ENCODE measurements at places on chromosomes 2 and 18. TPM values are rescaled to one million over a fixed set of nuclear protein-coding genes. Genes with fewer than 3 reads are reported as not detected.

Gene TMEM198
- 2.1 TPM for total RNA-seq

Gene SAG
- not detected for total RNA-seq

Gene TBR1
- not detected for total RNA-seq

Gene NBEAL1
- total RNA-seq, result 12.9 TPM

Gene CRYGD
- total RNA-seq, result not detected

- DNase-seq, result no peak
These were observed 103.5 kb upstream of the CTDP1 start for GRCh38 chr18:79575891-79576685.

GRCh38 chr2:85988914-85989270 is 100.1 kb upstream of the ST3GAL5 start:
- no peak for DNase-seq

- DNase-seq, result no peak
These were observed 24.2 kb downstream of the PLCL1 start for GRCh38 chr2:197828464-197829135.

DNA sequence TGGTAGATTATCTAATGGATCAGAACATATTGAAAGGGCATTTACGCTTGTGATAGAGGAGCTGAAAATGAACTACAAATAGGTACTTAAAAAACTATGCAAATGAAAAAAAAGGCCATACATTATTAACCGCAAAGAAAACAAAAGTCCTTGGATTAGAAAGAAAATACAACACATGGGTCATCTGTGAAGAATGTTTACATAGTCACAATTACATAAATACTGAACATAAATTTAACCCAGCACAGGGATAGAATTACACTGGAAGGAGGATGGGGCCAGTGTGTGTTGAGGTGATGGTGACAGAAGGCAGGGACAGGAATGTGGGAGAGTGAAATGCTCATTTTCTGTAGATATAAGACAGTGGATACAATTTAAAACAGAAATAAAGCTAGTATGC is 6.6 kb downstream of the NTSR2 start:
- DNase-seq, result no peak

- DNase-seq, result no peak
These were observed 1.9 kb upstream of the TMEFF2 start for GRCh38 chr2:192196421-192197194.

GRCh38 chr2:13067508-13067907 is 350.8 kb downstream of the TRIB2 start:
- DNase-seq, result no peak

GRCh38 chr2:226423498-226423960 is 376.1 kb downstream of the IRS1 start:
- no peak for DNase-seq

DNA sequence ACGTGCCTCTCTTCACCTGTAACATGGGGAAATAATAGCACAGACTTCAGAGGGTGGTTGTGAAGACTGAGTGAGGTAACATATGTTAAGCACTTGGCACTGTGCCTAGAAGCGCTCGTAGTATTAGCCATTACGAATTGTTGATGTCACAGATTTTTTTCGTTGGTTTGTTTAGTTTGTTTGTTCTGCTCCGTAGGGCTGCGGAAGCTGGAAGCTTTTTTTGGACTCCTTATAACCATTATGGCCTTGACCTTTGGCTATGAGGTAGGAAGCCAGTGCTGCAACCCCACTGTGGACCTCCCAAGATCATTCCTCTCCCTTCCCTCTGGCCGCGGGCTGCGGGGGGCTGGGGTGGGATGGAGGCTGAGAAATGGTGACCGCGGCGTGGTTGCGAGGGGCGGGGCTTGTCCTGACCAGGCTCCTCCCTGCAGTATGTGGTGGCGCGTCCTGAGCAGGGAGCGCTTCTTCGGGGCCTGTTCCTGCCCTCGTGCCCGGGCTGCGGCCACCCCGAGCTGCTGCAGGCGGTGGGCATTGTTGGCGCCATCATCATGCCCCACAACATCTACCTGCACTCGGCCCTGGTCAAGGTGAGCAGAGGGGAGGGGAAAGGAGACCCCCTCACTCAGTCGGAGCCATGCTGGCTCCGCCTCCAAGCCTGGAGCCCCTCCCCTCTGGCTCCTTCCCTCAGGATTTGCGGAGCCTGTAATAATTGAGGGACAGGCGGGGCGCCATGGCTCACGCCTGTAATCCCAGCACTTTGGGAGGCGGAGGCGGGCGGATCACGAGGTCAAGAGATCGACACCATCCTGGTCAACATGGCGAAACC is 5.5 kb downstream of the SLC11A1 start:
- peak; percentile 21 for DNase-seq

GRCh38 chr2:100992262-100992661 is 9.8 kb upstream of the RPL31 start:
- no peak for DNase-seq

GRCh38 chr2:54885891-54886290 is 162.4 kb downstream of the EML6 start:
- no peak for DNase-seq

GRCh38 chr2:29273685-29274611 is 158.7 kb downstream of the CLIP4 start:
- DNase-seq, result no peak

Data from SK-MEL-5 (cell line).